ENCODE measurements at places on chromosomes 13 and 19.

- DNase-seq, result no peak
Observed at GRCh38 chr13:30047154-30047874, 196.9 kb upstream of the UBL3 start.

- no peak for DNase-seq
Observed at GRCh38 chr13:75365724-75366173, 116.2 kb downstream of the TBC1D4 start.

GRCh38 chr19:3420244-3420755, 53.9 kb downstream of the NFIC start:
- DNase-seq, result no peak

- DNase-seq, result no peak
Observed at GRCh38 chr13:80483157-80483556, 142.2 kb upstream of the SPRY2 start.

GRCh38 chr19:29623726-29624488, 17.8 kb downstream of the POP4 start:
- DNase-seq, result no peak

- DNase-seq, result no peak
Observed at GRCh38 chr13:29435125-29435911, 160.2 kb downstream of the SLC7A1 start.

DNA sequence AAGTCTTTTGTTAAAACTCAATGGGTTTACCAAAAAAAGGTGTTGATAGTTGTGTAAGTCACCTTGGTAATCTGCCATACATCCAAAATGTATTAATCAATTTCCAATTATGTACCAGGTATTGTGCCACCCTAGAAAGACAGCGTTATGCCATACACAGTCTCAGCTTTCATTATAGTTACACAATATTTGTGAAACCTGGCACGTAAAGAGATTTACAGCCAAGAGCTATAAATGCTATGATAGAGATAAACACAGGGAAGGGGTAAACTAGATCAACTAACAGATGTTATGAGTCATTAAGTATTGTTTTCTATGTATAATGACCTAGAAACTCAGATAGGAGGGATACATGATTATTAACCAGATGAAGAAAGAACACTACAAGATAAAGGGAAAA, 725.6 kb upstream of the SLITRK5 start:
- no peak for DNase-seq

DNA sequence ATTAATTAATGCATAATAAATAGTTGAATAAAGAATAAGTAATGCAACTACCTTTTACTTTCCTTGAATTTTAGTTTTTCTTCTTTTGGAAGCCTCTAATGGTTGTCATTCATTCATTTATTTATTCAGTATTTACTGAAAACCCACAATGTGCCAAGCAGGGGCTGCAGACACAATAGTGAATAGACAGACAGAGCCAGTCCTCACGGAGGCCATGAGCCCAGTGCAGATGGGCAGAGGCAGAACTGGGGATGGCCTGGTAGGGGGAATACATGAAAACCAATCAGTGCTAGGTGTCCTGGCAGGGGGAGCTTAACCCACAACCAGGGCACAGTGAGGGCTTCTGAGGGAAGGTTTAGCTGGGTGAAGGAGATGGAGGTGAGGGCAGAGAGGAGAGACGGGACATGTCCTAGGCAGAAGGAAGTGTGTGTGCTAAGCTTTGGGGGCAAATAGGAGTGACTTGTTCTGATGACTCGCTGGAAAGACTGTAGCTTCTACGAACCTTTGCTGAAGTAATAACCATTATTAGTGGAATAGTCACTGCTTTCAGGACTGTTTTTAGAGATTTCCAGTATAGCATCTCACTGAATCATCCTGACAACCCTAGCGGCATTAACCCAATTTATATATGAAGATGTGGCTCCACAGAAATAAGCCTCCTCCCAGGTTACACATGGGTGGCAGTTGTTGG, 55.9 kb downstream of the ERCC5 start:
- no peak for DNase-seq

DNA sequence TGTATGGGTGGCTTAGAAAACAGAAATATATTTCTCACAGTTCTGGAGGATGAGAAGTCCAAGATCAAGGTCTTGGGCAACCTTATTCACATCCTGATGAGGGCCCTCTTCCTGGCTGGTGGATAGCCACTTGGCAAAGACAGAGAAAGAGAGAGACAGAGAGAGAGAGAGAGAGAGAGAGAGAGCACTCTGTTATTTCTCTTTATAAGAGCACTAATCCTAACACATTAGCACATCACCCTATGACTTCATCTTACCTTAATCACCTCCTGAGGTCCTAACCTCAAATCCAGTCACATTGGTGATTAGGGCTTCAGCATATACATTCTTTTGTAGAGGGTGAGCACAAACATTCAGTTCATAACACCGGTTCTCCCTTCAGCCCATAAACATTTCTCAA, 430.3 kb downstream of the EFNB2 start:
- DNase-seq, result no peak

- no peak for DNase-seq
Observed at GRCh38 chr13:63741029-63741813, 2325.6 kb upstream of the PCDH20 start.

- no peak for DNase-seq
Observed at GRCh38 chr13:114143806-114144605, 11.6 kb upstream of the RASA3 start.

DNA sequence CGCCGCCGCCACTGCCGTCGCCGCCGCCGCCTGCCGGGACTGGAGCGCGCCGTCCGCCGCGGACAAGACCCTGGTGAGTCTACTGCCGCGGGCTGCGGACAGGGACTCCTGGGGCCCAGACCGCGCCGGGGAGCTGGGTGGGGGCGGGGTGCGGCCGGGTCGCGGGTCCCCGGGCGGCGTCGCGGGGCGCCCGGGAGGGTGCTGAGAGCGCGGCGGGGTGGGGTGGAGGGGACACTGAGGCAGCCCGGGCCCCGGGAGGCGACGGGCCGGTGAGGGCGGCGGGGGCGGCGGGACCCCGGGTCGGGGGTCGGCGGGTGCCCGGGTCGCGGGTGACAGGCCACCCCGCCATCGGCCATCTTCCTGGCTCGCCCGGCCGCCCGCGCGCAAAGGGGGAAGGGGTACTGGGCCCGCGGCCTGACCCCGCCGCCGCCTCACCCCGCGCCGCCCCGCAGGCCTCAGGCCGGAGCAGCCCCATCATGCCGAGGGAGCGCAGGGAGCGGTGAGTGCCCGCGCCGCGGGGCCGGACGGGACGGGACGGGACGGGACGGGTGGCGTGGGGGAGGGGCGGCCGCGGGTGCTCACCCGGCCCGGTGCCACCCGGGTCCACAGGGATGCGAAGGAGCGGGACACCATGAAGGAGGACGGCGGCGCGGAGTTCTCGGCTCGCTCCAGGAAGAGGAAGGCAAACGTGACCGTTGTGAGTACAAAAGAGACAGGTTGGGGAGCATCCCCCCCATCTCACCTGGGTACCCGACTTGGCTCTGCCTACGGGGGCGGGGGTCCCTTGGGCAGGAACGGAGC, 489 bp downstream of the CCNE1 start:
- DNase-seq, result no peak

DNA sequence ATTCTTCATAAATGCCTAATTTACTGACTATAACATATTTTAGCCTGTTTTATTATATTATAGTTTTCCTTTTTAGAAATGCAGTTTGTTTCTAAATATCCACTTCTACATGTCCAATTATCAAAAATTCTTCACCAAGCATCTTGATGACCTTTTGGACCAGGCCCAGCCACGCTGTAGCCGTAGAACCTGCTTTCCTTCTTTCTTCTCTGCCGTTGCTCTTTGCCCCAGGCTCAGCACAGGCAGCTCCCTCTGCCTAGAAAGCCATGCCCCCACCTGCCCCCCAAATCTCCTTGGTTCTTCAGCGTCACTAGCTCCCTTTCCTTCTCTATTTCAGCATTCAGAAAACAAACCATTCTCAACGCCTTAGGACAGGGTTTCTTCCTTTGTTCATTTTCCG, 65.4 kb downstream of the ESD start:
- DNase-seq, result no peak

Measured in right atrium auricular region (tissue), 2 donors.